ELF-1 (cell line): ENCODE measurements at places on chromosomes 6 and 20.

GRCh38 chr6:121398127-121398526 is 37.3 kb upstream of the GJA1 start:
- DNase-seq, result no peak

DNA sequence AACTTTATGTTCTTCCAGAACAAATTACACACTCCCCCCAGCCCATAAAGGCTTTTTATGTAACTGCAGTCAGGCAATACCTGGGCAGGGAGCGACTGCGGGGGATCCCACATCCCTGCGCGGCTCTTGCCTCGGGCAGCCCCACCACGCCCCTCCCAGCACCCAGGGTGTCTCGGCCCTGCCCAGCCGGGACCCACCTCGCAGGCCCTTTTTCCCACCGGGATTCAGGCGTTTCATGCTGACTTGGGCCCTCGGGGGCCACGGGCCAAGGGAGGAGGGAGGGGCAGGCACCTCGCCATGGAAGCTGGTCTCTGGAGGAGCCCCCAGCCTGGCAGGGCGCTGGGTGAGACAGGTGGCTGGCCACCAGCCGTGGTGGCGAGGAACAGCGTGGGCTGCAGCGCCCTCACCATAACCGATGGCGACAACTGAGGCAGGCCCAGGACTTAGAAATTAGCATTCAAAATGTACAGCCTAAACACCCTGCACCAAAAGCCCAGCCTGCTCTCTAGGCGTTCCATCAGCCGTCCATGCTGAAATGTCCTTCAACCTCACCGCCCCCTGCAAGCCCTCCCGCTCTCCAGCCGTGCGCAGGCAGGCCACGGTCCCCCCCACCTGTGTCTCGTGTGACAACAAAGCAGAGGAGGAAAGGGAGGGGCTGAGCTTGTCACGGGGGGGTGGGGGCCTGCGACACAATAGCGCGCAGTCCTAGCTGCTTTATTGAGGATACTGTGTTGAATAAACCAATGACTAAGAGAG is 15.1 kb upstream of the FOXC1 start:
- peak; percentile 19 for DNase-seq

DNA sequence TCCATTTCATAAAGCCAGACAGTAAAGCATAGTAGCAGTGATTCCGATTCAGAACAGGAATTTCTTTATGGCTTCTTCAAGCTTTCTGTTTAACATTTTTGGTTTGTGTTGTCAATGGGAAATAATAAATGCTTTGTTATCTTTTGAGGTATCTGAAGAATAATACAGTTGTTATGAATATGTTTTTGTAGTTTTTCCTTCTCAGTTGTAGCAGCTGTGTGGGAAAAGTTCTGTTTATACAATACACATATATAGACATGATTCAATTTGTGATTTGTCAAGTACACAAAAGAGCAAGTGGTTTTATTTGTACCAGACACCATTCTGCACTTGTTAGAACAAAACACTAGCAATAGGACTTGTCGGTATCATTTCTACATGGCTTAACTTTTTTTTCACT is 96.6 kb downstream of the CDYL start:
- no peak for DNase-seq

GRCh38 chr6:104409913-104410312 is 449.8 kb downstream of the HACE1 start:
- DNase-seq, result no peak

DNA sequence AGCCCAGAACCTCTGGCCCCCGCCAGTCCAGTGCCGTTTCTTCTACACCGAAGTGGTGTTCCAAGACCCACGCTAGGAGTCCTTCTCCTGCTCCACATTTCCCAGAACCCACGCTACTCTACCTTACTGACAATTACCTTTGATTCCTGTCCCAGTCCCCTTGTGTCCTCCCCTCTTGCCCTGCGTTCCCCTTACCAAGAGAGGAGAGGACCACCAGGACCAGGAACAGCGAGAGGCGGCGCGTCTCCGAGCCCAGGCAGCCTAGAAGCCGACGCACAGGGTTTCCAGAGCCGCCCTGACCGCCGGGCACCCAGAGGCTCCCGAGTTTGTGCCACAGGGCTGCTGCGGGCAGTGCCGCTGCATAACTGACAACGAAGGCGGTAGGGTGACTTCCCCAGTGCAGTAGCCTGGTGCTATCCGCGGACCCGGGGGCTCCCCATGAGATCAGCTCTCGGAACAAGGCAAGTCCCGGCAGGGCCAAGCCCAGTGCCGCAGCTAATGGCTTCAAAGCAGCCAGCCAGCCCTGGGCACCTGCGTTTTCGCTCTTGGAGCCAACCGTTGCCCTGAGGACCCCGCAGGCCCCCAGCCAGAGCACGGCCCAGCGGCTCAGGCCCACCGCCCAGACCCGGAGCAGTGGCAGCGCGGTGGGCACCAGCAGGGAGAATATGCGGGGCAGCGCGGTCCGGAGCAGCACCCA is 512 bp downstream of the TAP1 start:
- peak; percentile 37 for DNase-seq

DNA sequence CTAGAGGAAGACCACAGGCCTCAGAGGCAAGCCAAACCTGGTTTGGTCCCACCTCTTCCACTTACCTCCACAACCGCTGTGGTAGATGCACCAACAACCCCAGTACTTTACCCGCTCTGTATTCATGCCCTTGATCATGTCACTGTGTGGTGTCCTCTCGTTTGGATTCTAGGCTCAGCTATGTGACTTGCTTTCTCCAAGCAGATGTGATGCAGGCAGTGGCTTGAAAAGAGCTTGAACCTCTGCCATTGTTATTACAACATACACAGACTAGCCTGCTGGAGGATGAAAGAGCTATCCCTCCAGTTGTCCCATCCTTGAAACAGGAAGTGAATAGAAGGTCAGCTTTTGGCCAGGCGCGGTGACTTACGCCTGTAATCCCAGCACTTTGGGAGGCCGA is 147.7 kb downstream of the ZNF217 start:
- no peak for DNase-seq

GRCh38 chr6:21039926-21040325 is 505.7 kb downstream of the CDKAL1 start:
- DNase-seq, result no peak

- no peak for DNase-seq
Measured at GRCh38 chr6:16773362-16773761, 12.1 kb upstream of the ATXN1 start.

DNA sequence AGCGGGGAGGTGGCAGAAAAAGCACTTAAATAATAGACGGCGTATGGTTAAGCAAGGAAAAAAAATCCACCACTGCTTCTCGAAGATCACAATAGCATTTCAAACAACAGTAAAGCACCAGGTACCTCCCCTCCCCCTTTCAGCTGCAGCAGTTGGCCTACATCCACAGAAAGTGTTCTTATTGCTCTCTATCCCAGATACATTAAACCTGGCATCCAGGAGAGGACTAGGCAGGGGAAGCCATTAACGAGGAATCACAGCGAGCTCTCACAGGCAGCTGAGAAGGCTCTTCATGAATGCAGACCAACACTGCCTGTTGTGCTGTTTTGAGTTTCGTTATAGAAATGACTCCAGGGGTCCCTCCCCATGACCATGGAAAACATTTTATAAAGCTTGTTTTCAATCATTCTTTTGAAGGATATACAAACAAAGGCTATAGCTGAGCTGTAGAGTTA is 11.8 kb downstream of the FYN start:
- no peak for DNase-seq

DNA sequence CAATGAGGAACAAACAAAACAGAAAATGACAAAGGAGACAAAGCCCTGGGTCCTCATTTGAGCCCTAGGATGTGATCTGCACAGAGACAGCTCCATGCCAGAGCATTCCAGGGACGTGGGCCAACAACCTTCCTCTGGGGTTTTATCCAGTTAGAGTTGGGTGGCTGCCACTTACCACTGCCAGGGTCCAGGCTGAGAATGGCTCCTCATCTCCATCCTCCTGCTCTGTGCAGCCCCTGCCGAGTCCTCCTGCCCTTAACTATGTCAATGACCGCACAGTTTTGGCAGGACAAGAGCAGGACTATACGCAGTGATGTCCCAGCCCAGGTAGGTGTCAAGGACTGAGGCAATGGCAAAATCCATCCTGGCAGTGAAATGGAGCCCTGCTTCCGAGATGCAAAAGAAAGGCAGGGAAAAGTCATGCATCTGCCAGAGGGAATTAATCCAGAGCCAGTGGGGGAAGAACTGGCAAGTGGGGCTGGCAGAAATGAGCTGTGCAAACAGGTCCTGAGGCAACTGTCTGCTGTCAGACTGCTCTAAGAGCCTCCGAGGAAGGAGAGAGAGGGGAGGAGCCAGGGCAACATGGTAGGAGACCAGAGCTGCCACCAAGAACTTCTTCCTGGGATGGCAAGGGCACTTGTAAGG is 449.4 kb downstream of the PTPRT start:
- DNase-seq, result no peak

DNA sequence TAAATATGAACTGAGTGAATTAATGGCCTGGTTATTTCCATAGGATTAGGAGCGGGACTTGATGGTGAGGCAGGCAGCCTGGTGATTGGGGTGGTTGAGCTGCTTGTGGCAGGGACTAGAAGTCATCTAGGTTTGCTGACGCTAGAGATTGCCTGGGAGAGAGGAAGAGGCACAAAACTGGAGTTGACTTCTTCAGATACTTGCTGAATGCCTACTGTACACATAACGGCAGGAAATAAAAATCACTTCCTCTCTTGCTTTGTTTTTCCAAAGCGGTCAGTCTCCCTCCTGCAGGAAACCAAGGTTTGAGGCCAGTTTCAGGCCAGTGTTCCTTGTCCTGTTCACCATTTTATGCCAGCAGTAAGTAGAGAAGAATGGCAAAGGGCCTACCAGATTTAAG is 36.7 kb upstream of the MYLIP start:
- no peak for DNase-seq

DNA sequence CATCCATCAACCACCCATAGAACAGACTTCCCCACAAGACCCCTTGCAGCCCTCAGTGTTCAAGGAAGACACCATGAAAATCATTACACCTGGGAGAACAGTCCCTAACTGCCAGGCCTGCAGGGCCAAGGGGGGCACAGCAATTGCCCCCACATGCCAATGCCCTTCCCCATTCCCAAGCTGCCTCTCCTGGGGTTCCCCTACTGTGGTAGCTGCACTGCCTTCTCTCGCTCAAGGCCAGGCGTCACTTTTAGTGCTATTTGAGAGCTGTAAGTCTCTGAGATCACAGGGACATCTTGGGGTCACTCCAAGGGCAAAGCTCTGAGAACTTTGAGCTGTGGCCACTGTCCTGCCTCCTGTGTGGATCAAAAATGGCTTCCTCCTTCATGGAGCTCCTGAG is 6.0 kb upstream of the ACSS1 start:
- DNase-seq, result no peak

- DNase-seq, result no peak
Measured at GRCh38 chr6:10472634-10473033, 48.5 kb upstream of the GCNT2 start.

- DNase-seq, result no peak
Measured at GRCh38 chr20:52096117-52096516, 95.5 kb downstream of the ZFP64 start.

- no peak for DNase-seq
Measured at GRCh38 chr6:138907167-138907566, 80.9 kb downstream of the REPS1 start.

GRCh38 chr6:148258868-148259267 is 83.8 kb upstream of the SASH1 start:
- DNase-seq, result no peak

GRCh38 chr6:79498842-79499241 is 38.4 kb downstream of the LCA5 start:
- no peak for DNase-seq

DNA sequence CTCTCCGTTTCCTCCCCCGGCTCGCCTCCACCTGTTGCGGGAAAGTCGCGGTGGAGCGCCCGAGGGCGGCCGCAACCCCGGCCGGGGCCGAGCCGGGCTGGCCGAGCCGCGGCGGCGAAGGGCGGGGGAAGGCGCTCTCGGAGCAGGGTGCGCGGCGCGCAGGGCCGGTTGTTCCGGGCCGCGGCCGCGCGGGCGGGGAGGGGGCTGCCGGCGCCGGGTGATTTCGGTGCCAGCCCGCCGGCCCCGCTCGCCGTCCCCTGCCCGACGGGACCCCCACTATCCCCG is 235 bp downstream of the MAP7 start:
- no peak for DNase-seq

GRCh38 chr20:41082306-41082705 is 53.7 kb downstream of the TOP1 start:
- no peak for DNase-seq

- no peak for DNase-seq
Measured at GRCh38 chr20:32585586-32586127, 524 bp upstream of the NOL4L start.

DNA sequence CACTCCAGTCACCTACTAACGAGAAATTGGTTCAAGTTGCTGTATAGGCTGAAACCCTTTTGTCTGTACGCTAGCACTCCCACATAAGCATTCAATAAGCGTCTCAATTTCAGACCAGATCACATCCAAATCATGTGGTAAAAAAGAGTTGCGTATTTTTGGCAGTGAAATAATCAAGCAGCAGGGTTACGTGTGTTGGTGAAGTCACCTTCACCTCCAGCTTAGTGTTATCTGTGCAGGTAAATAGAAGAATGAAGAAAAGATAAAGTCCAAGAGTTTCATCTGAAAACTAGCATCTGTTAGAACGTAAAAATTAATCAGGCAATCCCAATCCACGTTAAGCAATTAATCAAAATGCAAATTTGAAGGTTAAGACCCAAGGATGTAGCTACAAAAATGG is 11.3 kb downstream of the SSR1 start:
- DNase-seq, result no peak

DNA sequence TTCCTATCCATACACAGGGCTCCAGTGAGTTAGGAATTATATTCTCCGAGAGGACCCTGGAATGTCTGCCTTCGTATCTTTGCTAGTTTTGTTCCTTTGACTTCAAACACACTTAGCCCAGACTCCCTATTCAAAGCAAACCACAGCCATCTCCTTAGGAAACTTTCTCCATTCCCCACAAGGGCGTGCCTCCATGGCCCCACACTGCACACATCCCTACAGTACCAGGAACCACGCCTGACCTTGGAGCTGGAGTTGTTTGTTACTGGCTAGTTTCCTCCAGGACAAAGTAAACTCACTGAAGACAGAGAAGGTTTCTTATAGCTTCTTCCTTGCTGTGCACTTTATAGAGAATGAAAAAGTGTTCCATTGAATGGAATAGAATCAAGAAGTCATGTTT is 412.8 kb upstream of the AGPAT4 start:
- no peak for DNase-seq

GRCh38 chr6:89024456-89024855 is 56.1 kb upstream of the PNRC1 start:
- no peak for DNase-seq

- no peak for DNase-seq
Measured at GRCh38 chr6:17439243-17439993, 46.0 kb downstream of the CAP2 start.

GRCh38 chr20:63105211-63106107 is 98.7 kb upstream of the BHLHE23 start:
- no peak for DNase-seq

DNA sequence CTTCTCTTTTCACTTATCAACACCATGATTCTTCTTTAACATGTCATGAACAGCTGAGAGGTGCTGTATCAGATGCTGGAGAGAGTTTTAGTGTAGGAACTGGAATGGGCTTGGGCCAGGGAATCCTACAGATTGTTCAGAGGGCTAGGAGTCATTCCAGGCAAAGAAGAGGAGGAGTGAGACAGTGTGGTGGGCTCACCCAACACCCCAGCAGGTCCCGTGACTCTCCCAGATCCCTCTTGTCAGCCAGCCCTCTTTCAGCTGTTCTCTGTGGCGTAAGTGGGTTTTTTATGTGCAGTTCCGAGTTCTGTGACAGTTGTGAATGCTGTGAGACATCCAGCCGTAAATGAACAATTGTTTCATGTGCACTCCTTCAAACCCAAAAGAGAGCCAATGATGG is 31.4 kb upstream of the CEP162 start:
- DNase-seq, result no peak
